ENCODE measurements at places on chromosomes 1 and 21.

GRCh38 chr1:116875391-116875790, 34.3 kb upstream of the PTGFRN start:
- DNase-seq = no peak

GRCh38 chr21:31195334-31196015, 148.6 kb downstream of the TIAM1 start:
- DNase-seq = no peak

DNA sequence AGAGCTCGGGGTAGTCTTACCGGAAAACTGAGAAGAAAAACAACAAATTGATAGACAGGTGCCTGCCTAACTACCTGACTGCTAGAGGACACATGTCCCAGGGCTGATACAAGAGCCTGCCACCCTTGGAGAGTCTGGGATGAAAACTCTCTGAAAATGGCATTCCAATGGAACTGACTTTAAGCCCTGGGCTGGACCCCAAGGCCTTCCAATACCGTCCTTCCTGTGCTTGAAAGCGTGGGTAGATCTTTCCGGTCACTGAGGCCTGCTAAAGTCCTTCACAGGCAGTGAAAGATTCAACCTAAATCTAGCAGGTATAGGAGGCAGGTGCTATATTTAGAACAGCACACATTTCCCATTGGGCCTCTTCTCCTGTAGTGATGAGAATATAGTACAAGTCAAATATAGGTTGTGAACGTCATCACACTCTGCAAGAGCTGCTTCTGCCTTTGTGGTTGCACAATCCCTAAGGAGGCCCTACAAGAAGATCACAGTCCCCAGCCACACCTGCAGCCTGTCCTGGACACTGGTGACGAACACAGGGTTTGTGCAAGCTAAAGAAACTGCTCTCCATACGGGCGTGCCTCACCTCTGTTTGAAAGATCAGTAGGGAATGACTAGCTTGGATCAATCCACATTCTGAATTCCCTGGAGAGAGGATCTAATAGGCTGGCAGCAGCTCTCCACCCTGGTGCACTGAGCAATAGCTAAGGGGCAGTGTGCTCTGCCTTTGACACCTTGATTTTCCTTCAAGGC, 876 bp upstream of the CHML start:
- no peak for DNase-seq

GRCh38 chr1:194644528-194644927, 1458.1 kb upstream of the B3GALT2 start:
- DNase-seq = no peak

GRCh38 chr1:214364386-214364785, 83.4 kb downstream of the SMYD2 start:
- no peak for DNase-seq

DNA sequence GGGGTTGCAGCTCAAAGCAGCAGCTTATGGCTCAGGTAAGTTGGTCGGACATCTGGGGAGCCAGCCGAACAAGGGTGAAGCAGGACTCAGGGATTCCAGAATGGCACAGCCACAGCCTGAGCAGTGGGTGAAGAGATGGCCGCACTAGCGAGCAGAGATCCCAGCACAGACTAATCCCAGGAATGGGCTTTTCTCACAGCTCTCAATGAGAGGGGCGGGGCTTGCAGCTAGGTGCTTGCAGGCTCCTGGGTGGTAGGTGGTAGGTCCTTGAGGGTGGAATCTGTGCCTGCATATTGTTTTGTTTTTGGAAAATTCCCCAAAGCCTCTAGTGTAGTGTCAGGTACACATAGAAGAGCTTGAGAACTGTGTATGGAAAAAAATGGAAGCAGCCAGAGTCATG, 9.0 kb downstream of the KIAA0040 start:
- DNase-seq = no peak

- no peak for DNase-seq
These were observed 321.7 kb downstream of the HHAT start for GRCh38 chr1:210650403-210650802.

DNA sequence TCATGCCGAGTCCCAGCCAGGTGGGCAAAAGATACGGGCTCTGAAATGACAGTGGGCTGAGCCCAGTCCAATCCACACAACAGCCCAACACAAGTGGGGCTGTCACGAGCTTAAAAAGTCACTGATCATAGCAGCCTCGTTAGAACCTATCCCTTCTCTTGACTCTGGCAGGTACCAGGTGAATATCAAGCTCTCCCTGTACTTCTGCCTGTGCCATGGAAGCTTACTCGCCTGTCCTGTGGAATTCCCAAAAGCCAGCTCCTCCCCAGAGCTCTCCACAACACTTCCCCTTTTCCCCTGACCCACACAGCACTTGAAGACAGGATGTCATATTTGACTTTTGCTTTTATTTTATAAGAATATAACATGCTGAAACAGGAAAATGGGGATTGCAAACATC, 5.9 kb downstream of the RGS16 start:
- DNase-seq = peak; percentile 13

DNA sequence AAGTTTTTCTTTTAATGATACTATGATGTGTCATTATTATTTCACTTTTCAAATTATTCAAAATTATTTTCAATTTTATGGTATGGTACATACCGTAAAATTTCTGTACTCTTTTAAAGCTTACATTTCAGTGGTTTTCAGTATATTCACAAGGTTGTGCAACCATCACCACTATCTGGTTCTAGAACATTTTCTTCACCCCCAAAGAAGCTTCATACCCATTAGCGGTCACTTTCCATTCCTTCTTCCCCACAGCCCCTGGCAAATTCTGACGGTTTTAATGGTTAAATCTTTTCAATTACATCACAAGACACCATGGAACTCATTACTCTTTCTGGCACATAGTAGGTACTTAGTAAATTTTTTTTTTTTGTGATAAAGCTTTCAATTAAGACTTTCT, 22.8 kb upstream of the ATP5PO start:
- DNase-seq = no peak

GRCh38 chr21:14748662-14749061, 202.5 kb upstream of the SAMSN1 start:
- no peak for DNase-seq

GRCh38 chr1:204114606-204115005, 37.2 kb downstream of the ETNK2 start:
- DNase-seq = peak; percentile 78

DNA sequence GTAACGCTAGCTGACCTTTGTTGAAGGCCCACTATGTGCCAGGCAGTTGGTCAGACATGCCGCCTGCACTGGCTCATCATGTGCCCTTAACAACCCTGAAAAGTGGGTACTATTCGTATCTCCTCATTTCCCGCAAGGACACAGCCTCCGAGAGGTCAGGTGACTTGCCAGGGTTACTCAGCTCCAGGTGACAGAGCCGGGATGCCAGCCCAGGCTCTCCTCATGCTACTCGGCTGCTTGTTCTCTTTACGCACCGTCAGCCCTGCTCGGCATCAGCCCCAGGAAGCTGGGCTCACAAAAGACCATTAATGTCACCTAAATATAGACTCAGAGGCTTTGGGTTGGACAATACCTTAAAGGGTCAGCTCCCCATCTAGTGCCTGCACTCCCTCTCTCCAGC, 29.0 kb downstream of the GRHL3 start:
- DNase-seq = no peak

DNA sequence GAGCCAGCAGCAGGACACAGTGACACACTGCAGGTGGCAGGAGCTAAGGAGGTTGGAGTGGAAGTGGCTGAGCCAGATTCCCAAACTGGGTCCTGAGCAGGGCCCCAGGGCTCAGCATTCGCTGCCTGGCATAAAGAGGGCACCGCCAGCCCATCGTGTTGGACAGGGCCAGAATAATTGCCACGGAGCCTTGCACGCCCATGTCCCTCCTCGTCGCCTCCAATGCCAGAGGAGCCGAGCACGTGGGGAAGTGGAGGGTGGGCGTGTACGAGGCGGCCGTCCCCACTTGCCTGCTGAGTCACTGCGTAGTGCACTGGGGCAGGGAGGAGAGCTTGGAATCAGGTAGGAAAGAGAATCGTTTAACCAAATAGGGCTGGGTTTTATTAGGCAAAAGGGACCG, 26.1 kb upstream of the LRRC47 start:
- DNase-seq = no peak

- no peak for DNase-seq
These were observed 8.1 kb downstream of the COL18A1 start for GRCh38 chr21:45412909-45413611.

DNA sequence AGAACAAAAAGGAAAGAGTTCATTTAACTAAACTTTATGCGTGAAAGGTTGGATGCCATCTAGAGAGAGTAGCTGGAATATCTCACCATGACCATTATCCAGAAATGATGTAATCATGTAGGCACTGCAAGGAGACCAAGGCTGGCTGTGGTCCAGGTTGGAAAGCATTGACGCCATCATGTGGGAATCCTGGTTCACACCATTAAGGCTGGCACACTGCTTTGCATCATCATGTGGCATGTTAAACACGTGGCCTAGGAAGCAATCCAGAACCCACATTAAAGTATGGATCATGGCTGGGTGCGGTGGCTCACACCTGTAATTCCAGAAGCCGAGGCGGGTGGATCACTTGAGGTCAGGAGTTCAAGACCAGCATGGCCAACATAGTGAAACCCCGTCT, 4.3 kb downstream of the ADAMTS1 start:
- DNase-seq = no peak

- no peak for DNase-seq
These were observed 387.8 kb upstream of the CHRM3 start for GRCh38 chr1:238998577-238998976.

GRCh38 chr1:67777016-67777415, 56.3 kb downstream of the GNG12 start:
- no peak for DNase-seq

DNA sequence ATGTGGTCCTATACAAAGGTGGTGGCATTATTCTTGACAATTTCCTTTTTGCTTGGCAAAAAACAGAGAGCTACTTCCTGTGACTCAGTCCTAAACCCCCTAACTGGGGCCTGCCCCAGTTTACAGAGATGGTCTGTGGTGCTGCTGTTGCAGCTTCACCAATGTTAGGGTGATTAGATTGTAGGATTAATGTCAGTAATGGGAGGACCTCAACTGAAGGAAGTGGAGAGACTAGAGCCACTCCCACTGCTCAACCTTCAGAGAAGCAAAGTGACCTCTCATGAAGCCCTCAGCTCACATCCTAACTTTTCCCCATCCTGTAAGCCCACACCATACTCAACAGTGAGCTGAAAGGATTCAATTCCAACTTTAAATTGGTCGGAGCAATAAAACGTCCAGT, 3.6 kb downstream of the S100A6 start:
- DNase-seq = no peak

DNA sequence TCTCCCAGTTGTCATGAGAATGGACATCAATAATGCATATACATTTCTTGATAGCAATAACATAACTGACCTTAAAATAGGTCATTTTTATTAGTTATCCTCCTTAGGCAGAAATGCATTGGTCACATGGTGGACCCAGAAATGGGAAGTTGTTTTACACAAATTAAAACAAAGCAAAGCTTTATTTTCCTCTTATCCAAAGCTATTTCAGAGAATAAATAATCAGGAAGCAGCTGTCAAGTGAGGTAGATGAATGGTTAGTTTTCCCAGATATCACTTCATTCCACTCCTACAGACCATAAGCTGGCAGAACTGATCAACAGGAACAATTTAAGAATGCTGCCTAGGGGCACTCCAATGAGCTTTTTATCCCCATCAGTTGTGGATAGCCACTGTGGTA, 16.0 kb upstream of the OLIG1 start:
- no peak for DNase-seq

- no peak for DNase-seq
These were observed 48.2 kb downstream of the NTPCR start for GRCh38 chr1:232998646-232999045.

DNA sequence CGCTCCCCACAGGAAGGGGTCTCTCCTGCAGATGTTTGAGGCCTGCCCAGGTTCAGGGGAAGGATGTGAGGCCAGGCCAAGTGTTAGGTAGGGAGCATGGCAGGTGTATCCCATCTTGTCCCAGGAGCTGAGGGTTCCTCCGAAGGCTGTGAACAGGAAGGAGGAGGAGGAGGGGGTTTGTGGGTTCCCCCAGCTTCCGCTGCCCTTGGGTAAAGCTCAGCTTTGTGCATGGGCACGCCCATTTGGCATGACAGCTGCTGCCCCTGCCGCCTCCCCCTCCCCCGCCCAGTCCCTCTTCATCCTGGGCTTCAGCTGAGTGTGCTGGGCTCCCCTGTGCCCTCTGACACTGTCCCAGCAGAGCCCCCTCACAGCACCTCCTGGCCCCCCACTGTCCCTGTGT, 25.5 kb downstream of the TNFRSF8 start:
- no peak for DNase-seq

- no peak for DNase-seq
These were observed 86.1 kb upstream of the S1PR1 start for GRCh38 chr1:101150670-101151069.

DNA sequence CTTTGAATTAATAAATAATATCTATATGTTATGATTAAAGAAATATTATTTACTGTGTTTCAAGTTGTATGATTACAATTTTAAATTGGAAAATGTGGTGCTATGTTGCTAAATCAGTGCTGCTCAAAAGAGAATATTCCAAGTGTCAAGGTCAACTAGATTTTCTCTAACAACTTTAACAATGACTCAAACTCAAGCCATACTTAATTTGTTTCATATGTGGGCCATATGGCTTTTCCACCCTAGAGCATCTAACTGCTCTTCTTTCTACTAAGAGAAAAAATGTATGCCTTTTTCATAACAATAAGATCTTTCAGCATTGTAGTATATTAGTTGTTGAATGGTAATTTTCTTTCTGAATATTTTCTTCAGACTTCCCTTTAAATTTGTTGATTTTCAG, 8.3 kb upstream of the SYT14 start:
- no peak for DNase-seq

DNA sequence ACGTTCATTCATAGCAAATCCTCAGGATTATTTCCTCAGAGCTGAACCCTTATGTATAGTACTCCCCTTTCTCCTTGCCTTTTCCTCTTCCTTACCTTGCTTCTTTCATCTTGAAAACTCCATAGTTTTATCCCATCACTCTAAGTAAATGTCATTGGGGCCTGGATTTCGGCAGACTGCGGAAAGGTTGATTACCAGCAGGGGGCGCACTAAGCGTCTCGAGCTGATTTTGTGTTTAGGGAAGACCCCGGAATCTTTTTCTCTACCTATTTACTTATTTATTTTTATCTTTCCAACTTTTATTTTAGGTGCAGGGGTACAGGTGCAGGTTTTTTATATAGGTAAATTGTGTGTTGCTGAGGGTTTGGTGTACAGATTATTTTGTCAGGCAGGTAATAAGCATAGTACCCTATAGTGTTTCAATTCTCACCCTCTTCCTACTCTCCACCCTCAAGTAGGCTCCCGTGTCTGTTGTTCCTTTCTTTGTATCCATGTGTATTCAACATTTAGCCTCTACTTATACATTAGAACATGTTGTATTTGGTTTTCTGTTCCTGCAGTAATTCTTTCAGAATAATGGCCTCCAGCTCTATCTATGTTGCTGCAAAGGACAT, 11.4 kb upstream of the MTARC1 start:
- DNase-seq = peak; percentile 43

GRCh38 chr1:75083848-75084514, 50.2 kb upstream of the LHX8 start:
- DNase-seq = no peak

GRCh38 chr1:85048296-85049064, at the start of gene MCOLN3:
MCOLN3 (minus strand) TSS chr1:85048500; CDS start chr1:85045360, 3,140 bp downstream.
- no peak for DNase-seq

Measured in inflammatory macrophage (primary cell).